NCI-H510A treated with DMSO at 0.1 percent for 48 hours (cell line): ENCODE measurements at places on chromosomes 11 and 22.

DNA sequence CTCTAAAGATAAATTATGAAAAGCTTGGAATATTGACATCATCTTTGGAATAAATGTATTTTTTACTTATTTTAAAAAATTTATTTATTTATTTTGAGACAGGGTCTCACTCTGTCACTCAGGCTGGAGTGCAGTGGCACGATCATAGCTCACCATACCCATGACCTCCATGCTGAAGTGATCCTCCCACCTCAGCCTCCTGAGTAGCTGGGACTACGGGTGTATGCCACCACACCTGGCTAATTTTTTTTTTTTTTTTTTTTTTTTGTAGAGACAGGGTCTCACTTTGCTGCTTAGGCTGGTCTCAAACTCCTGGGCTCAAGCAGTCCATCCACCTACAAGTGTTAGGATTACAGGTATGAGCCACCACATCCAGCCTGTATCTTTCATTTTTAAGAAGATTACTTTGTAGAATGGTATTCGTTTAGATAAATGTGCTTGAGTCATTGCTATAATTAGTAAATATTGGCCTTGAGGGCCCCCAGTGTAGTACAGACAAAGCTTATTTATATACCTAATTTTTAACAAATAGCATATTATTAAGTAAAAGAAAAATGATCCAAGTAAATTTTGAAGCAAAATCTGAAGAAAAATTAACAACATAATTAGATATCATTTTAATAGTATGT lies 8.5 kb downstream of the SWAP70 start:
- no peak for DNase-seq

DNA sequence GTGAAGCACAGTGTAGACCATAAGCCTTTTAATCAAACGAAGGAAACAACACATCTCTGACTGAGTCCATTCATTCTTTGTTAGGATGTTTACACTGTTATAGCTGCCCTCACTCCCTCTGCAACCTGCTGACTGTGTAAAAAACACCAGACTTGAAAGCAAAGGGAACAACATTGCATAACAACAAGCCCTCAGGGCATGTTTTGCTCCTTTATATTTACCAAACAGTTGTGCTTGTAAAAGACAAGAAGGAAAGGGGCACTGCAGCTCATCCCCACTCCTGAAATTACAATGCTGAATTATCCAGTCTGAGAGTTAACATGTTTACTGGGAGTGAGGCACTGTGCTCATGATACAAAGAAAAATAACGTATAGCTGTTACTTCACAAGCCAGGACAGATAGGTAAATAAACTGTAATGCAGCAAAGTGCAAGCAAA lies 46.4 kb downstream of the RAB30 start:
- DNase-seq, result peak; percentile 66

DNA sequence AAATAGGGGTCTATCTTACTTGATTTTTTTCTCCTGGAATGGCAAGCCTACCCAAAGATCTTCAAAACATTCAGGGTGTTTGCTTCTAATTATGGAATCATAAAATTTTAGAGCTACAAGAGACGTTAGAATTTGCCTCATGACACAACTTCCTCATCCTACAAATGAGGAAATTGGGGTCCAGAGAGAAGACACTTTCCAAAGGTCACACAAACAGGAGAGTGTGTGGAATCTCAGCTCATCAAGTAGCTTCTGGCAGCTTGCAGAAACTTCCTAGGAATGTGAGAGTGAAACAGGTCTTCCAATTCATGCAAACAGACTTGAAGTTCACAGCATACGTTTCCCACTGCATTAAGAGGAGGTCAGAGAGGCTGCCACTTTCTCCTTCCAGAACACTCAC lies 976.0 kb downstream of the OPCML start:
- DNase-seq, result no peak

DNA sequence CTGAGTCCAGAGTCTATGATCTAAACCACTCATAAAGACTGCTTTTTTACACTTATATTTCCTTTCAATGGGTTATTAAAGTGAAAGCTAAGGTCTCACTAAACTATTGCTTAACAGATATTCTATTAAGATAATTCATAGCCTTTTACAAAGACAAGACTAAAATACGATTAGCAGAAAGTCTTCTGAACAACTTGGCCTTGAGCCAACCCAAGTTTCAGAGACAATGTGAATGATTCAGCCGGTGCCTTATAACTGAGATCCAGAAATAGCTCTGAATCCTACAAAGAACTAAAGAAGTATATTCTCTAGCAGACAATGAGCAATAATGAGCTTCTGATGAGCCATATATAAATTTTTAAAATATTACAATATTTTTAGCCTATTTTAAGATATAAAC lies 41.5 kb upstream of the CARD18 start:
- peak; percentile 6 for DNase-seq

- no peak for DNase-seq
Observed at GRCh38 chr22:19904935-19905334, 36.6 kb upstream of the COMT start.

- no peak for DNase-seq
Observed at GRCh38 chr11:84691830-84692229, 935.3 kb downstream of the DLG2 start.

GRCh38 chr11:74321487-74322188 lies 10.2 kb upstream of the P4HA3 start:
- peak; percentile 18 for DNase-seq

DNA sequence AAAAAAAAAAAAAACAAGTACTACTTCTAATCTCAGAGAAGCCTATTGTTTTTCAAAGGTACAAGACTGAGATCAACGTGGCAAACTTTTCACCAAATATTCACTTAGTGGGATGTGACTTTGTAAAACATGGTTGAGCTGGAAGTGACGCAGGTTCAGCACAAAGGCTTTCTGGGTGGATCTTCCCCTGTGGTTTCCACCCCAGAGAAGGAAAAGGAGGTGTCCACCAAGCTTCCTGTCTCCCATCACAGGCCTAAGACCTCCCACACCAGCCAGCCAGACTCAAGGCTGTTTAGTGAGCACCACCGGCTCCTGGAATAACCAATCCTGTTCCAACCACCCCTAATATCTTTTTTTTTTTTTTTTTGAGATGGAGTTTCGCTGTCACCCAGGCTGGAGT lies 5.7 kb downstream of the TMEM184B start:
- no peak for DNase-seq

DNA sequence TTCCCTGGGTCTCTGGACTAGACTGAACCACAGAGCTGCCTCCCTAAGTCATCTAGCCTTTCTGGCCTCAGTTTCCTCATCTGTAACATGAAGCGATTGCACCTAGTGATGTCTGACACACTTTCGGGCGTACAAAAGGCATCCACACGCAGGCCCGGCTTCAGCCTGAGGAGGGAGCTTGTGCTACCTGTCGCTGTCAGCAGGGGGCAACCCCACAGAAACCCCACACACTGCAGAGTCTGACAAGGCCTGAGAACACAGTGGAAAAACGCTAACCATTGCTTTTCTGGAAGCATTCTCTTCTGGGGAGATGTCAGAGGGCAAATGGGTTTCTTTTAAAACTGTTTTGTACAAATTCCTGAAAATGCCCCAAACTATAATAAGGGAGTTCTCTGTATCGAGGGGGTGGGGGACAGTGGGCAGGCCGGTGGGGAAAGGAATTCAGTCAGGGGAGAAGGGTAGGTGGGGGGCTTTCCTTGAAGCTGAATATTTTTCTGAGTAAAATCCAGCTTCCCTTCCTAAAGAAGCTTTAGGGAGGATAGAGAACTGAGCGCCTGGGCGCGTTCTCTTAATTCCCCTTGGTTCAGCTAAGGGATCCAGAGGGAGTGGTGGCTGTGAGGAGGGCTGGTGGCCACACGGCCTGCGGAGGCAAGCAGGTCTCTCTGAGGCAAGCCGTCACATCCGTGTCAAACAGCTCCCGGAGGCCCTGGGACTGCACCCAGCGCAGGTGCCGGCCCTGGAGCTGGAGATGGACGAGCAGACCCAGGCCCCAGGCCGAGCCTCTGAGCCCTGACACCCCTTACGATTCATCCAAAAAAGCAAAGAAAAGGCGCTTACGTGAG lies 533 bp downstream of the ELF5 start:
- DNase-seq, result peak; percentile 30

GRCh38 chr11:130202818-130203689 lies 43.5 kb downstream of the ST14 start:
- DNase-seq, result no peak

DNA sequence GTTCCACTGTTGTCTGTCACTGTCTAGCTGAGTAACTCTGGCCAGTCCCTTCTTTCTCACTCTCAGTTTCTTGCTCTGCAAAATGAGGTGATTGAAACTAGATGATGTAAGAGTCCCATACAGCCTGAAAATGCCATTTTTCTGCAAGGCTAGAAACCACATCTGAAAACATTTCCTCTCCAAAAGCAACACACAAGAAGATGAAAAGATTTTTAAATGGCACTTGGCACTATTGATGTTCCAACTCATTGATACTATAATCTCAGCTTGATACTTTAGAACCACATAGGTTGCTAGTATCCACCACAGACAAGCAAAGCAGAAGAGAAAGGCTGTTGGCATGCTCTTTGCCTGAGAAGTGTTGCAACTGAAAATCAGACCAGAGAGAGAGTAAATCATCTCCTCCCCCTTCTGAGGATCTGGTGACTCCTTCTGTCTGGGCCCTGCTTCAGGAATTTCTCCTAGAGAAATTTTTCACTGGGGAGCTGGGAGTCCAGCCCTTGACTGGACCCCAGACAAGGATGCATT lies 1217.9 kb downstream of the LRRC4C start:
- no peak for DNase-seq

DNA sequence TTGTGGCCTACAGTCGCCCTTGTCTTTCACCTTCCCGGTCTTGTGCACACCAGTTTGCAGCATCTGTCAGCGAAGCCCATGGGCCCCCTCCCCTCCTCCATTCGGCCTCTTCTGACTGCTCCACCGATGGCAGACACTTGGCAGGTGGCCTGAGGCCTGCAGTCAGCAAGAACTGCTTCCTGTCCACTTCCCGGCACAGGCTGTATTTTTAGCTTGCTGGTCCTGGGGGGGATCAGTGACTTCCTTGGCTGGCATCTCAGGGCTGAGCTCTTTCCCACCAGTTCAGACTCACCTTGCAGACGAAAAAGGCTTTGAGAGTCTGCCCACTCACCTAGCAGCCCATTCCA lies 106.4 kb downstream of the SYN3 start:
- DNase-seq, result no peak

DNA sequence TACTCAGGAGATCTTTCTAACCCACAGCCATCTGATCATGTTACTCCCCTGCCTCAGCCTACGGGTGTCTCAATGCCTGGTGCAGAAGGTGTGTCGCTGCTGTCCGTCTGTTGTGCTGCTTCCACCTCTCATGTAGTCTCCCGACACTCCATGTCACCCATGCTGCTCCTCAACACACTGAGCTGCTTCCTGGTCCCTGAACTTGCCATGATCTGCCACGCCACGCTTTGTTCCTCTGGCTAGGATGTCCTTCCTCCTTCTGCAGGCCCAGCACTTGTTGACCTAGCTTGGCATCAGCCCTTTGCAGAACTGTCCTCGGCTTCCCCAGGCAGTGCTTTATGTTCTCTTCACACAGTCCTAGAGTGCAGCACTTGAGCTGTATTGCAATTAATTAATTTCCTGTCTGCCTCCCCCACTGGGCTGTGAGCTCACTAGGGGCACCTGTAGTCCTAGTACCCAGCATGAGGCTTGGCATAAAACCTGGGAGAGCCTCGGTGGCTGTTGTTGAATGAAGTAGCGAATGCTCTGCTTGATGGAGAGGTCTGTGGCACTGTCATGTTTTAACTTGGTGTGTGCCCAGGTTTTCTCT lies 9.5 kb downstream of the GTPBP1 start:
- peak; percentile 71 for DNase-seq

DNA sequence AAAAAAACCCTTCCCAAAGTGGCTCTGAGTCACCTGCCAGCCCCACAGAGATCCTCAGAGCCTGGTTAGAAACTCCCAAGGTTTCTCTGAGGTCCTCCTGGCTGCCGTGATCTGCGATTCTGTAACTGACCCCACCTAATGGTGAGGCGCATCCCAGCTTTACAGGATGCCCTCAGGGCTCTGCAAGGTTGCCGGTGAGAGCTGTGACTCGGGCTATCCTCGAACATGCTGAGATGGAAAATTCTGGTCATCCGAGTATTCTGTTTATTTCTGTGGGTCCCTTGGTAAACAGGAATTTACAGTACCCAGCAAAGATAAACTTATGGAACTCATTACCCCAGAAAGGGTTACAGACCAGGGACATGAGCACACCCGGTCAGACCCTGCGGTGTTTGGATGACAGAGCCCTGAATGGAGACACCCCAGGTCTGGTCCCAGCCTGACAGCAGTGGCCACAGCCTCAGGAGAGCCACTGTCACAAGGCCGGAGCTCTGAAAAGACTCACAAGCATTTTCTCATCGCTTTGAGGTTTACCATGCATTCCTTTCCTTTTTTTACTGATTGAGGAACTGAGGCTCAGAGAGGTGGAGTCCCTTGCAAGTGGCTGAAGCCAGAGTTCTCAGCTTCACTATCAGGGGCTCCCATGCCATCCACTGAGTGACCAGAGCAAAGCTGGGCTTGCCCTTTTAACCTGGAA lies 22.2 kb downstream of the LIF start:
- no peak for DNase-seq

DNA sequence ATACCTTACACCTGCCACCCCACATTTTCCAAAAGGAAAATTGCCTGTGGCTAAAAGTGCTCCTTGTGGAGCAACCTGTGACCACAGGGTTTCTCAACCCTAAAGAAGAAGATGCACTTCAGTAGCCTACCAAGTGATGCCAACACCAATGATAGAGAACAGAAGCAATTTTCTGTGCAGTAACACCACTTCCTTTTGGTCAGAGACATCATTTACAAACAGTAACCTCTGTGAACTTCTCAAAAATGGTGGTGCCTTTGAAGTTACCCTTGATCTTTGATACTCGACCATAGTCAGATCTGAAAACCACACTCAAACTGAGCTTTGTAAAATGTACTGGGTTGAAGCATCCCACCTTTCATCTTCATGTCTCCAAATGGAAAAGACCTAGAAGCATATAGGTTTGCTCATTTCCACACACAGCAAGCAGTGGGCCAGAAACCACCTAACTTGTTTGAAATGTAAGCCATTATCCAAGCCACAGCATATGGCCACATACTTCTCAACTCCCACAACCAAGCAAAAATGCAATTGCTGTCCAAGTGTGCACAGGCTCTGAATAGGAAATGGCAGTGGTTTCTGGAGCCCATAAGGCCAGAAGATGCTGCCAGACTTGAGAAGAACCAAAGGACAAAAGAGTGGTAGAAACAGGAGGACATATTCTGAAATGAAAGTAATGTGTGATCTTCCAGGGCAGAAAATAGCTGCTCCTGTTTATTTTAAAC lies 24.3 kb downstream of the MPPED2 start:
- no peak for DNase-seq

- DNase-seq, result no peak
Observed at GRCh38 chr11:74689666-74690065, 41.6 kb downstream of the CHRDL2 start.

DNA sequence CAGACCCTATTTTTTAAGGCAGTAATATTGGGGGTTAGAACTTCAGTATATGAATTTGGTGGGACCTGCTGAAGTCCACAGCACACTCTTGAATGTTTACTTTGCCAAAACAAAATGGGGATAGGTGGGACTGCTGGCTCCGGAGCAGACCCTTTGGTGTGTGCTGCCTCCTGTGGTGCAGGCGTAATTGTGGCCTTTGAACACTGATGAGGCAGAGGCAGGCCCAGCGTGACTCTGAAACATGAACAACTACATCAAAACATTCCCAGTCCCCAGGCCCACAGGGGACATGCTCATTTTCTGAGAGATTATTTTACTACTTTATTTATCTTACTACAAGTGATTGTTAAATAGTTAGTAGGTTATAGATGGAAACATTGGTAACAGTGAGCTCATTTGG lies 225.0 kb upstream of the TBCEL start:
- no peak for DNase-seq

- no peak for DNase-seq
Observed at GRCh38 chr11:81000735-81001134, 1559.9 kb upstream of the TENM4 start.

GRCh38 chr11:334264-334994 lies 13.8 kb upstream of the IFITM3 start:
- DNase-seq, result peak; percentile 28
